ENCODE measurements at places on chromosomes 16 and 17. TPM values are rescaled to one million over a fixed set of nuclear protein-coding genes. Genes with fewer than 3 reads are reported as not detected.
A peak's percentile ranks its signal among the peaks of the same experiment; 100 is the strongest.

The TRPV2 gene
- polyA plus RNA-seq, result 3.7 TPM

The ARL2BP gene
- 10.3 TPM for polyA plus RNA-seq

The C16orf86 gene
- 0.90 TPM for polyA plus RNA-seq

- no peak overlapping the region for H3K27ac ChIP-seq
- no peak overlapping the region for H3K4me3 ChIP-seq
- H3K27me3 ChIP-seq, result no peaks in the 10 kb centered on the region
- no peak for DNase-seq
These were observed 3.9 kb upstream of the JPH3 start for GRCh38 chr16:87598431-87598830.

GRCh38 chr16:70577256-70577698 lies 53.7 kb downstream of the SF3B3 start:
- peak overlapping the region; percentile 87 for H3K27ac ChIP-seq
- no peak for DNase-seq
- H3K4me3 ChIP-seq, result no peak overlapping the region
- no peaks in the 10 kb centered on the region for H3K27me3 ChIP-seq

- no peak overlapping the region for H3K27ac ChIP-seq
- DNase-seq, result no peak
- H3K4me1 ChIP-seq, result no peaks in the 10 kb centered on the region
These were observed 10.9 kb upstream of the C16orf54 start for GRCh38 chr16:29756654-29757053.

DNA sequence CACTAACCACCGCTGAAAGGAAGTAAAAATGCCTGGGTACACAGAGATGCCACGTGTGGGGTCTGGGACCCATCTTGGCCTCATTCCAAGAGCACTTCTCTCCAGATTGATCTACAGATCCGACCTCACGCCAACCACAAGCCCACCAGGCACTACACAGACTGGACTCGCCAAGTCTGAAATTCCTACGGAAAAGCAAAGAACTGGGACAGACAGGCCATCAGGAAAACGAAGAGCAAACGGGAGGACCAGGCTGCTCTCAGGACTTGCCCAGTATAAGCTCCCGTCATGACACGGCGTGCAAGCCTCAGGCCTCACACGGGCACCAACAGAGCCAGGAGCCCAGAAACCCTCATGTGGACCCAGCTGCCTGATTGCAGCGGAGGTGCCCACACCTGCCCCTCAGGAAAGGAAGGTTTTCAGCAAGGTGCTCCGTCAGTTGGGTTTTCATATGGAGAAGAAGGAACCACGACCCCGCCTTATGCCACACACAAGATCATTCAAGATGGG lies 20.1 kb upstream of the C16orf95 start:
- no peak overlapping the region for H3K27ac ChIP-seq
- no peaks in the 10 kb centered on the region for H3K36me3 ChIP-seq
- DNase-seq, result no peak
- no peak overlapping the region for H3K4me3 ChIP-seq

DNA sequence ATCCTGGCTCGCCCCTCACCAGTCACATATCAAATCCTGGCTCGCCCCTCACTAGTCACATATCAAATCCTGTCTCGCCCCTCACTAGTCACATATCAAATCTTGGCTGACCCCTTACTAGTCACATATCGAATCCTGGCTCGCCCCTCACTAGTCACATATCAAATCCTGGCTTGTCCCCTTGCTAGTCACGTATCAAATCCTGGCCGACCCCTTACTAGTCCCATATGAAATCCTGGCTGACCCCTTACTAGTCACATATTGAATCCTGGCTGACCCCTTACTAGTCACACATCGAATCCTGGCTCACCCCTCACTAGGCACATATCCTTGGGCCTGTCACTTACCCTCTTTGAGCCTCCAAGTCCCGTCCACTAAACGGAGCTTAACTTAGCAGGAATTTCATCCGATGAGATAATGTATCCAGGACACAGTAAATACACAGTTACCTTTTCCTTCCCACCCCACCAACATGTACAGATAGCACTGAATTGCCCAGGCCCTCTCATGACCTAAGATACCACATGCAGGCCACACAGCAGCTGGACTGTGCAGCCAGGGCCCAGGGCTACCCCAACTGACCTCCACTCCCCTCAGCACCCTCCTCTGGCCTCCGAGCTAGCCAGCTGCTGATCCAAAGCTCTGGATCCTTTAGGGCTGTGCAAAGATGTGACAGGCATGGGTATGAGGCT lies 157.8 kb upstream of the RPH3AL start:
- no peak overlapping the region for H3K4me3 ChIP-seq
- H3K4me1 ChIP-seq, result 0 out of 2 replicates have a peak, but pooled peaks cover 5% of the 10 kb centered on the region
- H3K36me3 ChIP-seq, result no peaks in the 10 kb centered on the region

DNA sequence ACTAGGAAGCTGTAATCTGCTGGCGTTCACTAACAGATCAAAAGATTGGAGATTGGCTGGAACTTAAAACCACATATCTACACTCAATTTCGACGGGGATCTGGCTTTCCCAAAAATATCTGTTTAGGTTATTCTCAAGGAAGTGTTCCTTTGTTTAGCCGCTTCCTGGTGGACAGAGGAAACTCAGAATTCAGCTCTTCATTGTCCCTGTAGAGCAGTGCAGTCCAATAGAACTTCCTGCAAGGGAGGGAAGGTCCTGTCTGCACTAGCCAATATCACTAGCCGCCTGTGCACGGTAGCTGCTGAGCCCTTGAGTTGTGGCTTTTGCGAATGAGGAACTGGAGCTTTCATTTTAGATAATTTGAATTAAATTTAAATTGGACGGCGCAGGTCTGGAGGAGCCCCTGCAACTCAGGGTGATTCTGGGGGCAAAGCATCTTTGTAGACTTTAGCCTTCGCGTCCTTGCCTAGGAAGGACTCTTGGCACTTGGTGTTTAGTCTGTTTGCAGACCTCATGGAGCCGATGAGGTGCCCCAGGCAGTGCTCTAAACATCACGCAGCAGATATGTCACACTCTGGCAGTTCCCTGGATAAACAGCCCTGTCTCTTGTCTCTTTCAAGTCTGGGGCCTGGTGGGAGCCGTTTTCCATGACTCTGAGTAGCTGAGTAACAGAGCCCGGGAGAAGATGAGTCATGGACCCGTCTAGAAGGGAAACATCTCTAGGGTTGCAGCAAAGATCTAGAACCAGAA lies 122.2 kb downstream of the CCDC182 start:
- no peaks in the 10 kb centered on the region for H3K36me3 ChIP-seq
- DNase-seq, result no peak
- H3K4me3 ChIP-seq, result no peak overlapping the region
- no peaks in the 10 kb centered on the region for H3K4me1 ChIP-seq
- H3K27me3 ChIP-seq, result no peaks in the 10 kb centered on the region

DNA sequence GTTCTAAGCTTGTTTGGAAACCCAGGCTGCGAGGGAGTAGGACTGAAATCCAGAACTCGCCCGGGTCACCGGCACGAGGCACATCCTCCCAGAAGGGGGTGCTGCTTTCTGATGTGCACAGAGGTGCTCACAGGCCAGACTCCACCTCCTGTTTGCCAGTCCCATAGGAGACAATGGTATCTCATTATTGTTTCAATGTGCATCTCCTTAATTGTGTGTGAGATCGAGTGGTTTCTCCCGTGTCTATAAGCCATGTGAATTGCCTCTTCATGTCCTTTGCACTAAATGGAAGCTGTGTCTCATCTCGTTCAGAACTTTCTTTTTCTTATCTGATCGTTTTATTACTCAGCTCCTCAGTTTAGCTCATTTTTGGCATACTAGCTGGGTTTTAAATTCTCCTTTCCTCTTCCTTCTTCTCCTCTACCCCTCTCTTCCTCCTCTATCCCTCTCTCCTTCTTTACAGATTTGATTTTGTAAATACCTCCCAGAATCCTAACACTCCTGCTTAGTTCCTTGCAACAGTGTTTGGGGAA lies 32.1 kb upstream of the PRKCB start:
- H3K27me3 ChIP-seq, result no peaks in the 10 kb centered on the region
- H3K4me3 ChIP-seq, result no peak overlapping the region
- H3K4me1 ChIP-seq, result no peaks in the 10 kb centered on the region
- no peaks in the 10 kb centered on the region for H3K36me3 ChIP-seq
- no peak overlapping the region for H3K27ac ChIP-seq
